Common myeloid progenitor, CD34-positive (primary cell): ENCODE measurements at places on chromosomes 5 and 9.

DNA sequence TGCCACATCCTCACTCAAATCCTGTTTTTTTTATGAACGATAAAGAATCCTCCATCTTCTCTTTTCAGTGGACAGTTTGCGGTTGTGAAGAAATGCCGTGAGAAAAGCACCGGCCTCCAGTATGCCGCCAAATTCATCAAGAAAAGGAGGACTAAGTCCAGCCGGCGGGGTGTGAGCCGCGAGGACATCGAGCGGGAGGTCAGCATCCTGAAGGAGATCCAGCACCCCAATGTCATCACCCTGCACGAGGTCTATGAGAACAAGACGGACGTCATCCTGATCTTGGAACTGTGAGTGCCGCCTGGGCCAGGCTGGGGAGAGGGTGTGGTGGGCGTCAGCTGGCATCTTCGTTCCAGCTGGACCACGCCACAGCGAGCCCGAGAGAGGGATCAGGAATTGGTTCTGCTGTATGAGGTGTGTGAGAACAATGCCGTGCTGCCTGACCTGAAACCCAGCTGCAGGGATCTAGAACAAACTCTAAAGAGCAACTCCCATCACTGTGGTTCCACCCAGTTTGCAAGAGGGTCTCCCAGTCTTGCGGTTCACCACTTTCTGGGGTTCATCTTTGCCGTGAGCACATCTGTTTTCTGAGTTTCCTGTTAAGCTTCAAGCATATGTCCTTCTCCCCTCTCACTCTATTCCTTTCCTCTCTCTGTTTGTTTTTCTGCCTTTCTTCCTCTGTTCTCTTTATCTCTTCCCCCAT is 107.4 kb downstream of the DAPK1 start:
- peak; percentile 97 for DNase-seq

DNA sequence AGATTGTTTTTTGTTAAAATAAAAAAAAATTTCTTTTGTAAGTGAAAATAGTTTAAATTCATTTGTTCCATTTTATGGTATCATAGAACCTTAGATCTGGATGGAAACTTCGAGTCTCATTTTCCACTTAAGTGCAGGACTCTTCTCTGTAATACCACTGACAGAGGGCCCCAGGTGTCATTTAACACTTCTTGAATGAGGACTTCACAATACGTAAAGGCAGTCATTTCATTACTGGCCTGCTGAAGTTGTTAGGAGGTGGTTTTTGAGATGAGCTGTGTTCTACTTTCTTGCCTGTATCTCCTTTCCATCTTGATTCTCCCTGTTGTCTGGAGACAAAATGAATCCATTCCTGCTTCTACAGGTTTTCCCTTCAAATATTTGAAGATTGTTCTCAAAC is 455.3 kb downstream of the DMRT2 start:
- DNase-seq = no peak

DNA sequence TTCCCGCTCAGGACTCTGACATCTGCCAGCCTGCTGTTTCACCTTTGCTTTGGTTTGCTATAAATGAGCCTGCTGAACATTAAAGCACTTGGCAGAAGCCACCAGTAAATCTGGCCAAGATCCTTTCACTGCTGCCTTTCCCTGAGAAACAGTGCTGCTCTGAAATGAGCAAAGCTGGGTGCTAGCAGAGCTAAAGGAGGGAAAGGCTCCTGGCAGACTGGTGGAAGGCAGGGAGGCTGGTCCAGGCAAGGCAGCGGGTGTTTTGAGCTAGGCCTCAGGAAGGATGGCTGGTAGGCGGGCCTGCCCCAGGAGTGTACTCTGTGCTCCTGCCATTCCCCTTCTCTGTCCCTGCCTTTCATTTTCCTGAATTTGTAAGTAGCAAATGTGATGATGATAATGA is 52.5 kb upstream of the PTGS1 start:
- no peak for DNase-seq

- DNase-seq = peak; percentile 42
Observed at GRCh38 chr9:76895186-76895585, 10.7 kb downstream of the PRUNE2 start.

DNA sequence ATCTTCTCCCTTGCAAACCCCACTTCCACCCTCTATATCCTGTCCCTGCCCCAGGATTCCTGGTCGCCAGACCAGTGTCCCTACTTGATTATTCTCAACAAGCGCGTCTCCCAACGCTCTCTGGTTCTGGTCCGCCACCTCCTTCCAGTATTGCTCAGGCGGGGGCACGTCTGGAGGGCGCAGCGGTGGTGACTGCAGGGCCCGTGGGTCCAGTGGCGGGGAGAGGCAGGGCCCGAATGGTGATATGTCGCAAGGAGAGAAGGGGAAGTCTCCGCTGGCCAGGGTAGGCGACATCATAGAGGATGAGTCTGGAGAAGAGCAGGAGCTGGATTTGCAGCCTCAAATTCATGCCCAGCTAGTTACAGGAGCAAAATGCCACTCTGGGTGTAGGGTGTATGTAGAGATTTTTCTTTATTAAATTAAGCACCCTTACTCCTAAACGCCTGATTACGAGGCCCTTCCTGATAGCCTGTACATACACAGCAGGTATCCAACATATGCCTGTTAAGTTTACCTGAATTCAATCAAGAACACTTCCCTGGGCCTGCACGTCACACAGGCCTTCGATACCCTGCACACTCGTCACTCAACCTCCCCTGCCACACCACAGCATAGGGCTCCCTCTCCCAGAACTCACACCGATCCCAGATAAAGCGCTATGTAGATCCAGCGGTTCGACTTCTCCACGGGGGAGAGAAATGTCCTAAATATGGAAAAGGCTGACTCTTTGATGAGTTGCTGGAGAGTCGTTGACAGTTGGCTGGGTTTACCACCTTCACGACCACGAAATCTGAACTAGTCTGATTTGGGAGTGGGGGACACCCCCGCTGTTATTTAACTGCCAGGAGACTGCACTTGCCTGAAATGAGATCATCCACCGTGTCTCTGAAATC is 4.8 kb downstream of the MCIDAS start:
- peak; percentile 28 for DNase-seq

DNA sequence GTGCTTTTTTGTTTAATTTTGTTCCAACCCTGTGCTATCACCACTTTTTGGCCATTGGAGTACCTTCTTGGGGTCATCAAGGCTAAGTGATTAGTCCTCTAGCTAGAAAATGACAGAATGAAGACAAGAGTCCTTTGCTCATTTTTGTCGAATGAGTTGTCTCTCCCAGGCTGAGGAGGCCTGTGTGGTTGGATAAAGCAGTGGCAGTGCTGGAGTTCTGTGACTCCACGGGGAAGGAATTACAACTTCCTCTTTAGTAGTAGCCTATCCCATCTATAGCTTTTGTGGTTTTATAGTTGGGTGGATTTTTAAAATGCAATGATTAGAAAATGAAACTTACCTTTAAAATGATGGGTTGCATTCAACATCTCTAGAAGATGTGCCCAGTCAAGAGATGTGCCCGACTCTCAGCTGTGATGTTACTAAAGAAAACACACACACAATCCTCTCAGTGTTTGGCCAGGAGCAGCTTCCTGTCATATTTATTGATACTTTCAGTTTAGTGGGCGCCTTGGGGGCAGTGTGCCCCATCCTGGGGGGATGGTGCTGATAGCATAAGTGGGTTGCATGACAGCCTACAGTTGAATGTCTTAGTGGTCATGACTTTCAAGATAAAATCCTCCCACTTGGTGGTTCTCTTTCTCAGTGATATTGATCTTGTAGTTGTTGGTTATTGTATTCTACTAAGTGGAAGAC is 11.9 kb downstream of the OTULINL start:
- peak; percentile 50 for DNase-seq

- DNase-seq = no peak
Observed at GRCh38 chr5:174741352-174741751, 17.0 kb downstream of the MSX2 start.

GRCh38 chr9:131281119-131281965 is 5.0 kb upstream of the FAM78A start:
- no peak for DNase-seq

GRCh38 chr5:157767689-157768088 is 24.2 kb downstream of the LSM11 start:
- no peak for DNase-seq

DNA sequence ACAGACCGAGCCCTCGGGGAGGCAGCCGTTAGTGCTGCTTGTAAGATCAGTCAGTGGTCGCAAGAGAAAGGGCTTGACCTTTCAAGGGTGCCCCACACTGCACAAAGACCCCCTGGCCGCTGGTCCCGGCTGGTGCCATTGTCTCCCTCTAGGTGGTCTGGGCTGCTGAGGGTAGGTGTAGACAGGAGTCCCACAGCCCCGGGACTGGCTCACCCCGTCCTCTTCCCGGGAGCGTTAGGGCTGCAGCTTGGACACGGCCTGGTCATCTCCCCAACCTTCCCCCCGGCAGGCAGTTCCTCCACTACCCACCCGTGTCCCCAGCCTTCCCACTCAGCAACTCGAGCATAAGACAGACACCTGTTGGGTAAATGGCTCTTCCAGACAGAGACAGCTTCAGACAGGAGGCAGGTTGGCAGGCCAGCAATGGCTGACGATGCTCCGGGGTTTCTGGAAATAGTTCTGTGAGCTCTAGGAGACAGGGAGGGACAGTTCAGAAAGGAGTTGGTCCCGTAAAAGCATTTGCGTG is 15.3 kb upstream of the TMEM250 start:
- DNase-seq = no peak

DNA sequence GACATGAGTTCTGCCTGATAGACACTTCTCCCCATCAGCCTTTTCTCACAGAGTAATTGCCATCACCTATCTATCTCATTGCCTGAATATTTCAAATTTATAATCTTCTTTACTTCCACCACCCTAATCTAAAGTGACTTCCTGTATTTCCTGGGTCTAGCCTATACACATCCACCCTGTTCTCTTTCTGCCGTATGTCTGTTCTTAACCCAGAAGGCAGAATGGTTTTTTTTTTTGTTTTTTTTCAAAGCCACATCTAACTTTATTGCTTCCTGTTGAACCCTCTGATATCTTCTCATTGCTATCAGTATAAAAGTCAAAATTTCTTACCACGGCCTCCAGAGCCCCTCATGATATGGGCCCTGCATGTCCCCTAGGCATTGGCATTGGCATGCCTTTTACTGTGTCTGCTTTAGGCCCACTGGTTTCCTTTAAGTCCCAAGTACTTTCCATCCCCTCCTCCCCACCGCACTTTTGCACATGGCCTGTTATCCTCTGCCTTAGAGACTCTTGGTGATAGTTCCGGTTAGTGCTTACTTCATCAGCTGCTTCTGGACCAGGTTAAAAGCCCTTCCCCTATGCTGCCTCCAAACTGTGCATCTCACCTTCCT is 159.9 kb downstream of the MAN2A1 start:
- no peak for DNase-seq

- DNase-seq = no peak
Observed at GRCh38 chr5:133696782-133697507, 84.6 kb upstream of the FSTL4 start.

GRCh38 chr5:143108498-143109128 is 294.9 kb downstream of the NR3C1 start:
- no peak for DNase-seq

- no peak for DNase-seq
Observed at GRCh38 chr5:107813559-107813958, 142.8 kb upstream of the EFNA5 start.

GRCh38 chr9:134475011-134475790 is 148.9 kb downstream of the RXRA start:
- peak; percentile 94 for DNase-seq

DNA sequence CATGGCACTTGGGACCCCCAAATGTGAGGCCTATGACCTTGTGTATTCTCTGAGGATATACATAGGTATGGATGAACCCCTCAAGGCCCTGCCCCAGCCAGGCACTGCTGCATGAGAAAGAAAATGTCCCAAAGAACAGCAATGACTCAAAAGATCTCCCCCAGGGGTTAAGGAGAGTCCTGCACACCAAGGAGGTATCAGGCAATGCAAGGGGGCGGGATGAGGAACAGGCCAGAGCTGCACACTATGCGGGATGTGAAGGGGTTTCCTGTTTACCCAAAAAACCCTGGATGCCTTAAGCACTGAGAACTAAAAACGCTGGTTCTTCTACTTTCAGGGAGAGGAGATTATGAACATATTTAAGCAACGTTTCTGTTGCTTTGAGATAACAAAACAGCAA is 3.4 kb downstream of the RAPGEF1 start:
- DNase-seq = peak; percentile 61

DNA sequence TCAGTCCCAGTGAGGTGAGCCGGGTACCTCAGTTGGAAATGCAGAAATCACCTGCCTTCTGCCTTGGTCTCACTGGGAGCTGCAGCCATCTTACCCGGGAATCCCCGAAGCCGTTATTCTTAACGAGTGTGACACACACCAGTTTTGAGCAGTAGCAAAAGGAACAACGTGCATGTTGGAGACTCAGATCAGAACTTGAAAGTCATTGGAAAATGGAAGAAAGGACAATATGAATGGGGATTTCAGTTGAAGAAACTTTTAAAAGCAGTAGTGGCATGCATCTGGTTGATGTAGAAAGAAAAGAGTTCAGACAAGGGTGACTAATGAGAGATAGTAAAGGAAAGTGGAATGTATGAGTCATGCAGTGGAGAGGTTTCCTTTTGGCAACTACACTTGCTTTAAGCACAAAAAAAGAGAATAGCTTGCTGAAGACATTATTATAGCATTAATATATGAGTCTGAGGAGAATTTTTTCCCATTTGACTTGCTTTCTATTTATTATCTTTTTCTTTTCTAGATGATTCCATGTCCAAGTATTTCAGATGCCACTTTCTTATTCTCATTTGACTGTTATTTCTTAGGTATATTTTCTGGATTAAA is 44.4 kb upstream of the ANKDD1B start:
- DNase-seq = peak; percentile 94

DNA sequence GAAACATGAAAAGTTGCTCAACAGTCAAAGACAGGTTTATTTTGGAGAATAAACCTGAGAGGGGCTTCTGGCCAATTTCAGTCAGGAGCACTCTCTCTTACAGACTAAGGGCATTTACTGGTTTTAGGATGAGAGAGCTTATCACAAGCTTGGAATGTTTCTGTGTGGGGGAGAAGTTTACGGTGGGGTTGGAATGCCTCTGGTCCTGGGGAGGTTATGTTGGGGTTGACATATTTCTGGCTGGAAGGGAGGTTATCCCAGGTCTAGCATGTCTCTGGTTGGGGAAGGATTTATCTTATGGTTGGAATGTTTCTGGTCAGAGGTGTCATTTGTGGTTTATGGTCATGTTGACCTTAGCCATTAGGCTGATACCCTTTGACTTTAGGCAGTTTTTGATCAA is 1867.3 kb downstream of the EFNA5 start:
- DNase-seq = no peak

DNA sequence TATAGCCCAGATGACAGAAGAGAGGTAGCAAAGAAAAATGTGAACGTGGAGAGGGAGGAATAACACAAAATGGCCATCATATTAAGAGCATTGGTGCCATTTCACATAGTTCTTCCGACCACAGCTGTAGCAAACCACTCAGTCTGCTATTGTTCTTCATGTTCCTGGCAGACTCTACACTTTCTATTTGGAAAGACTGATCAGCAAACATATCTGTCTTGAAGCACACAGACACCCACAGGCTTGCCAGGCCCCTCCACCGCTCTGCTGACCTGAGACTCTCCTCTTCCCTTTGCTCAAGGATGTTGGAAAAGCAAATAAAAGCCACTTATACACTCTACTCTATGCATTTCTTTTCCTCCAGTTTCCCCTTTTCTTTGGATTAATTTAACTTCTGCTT is 298.0 kb downstream of the FBXL7 start:
- DNase-seq = no peak
